Activated T-helper 1 cell treated with anti-CD3 and anti-CD28 coated beads, Interleukin-2, amount 50 U/mL, for 16 hours (primary cell): ENCODE measurements at places on chromosomes 13 and 19.

- DNase-seq = no peak
Observed at GRCh38 chr19:11435833-11436313, 438 bp downstream of the PRKCSH start.

- no peak for DNase-seq
Observed at GRCh38 chr13:100733261-100733660, 58.7 kb upstream of the TMTC4 start.

DNA sequence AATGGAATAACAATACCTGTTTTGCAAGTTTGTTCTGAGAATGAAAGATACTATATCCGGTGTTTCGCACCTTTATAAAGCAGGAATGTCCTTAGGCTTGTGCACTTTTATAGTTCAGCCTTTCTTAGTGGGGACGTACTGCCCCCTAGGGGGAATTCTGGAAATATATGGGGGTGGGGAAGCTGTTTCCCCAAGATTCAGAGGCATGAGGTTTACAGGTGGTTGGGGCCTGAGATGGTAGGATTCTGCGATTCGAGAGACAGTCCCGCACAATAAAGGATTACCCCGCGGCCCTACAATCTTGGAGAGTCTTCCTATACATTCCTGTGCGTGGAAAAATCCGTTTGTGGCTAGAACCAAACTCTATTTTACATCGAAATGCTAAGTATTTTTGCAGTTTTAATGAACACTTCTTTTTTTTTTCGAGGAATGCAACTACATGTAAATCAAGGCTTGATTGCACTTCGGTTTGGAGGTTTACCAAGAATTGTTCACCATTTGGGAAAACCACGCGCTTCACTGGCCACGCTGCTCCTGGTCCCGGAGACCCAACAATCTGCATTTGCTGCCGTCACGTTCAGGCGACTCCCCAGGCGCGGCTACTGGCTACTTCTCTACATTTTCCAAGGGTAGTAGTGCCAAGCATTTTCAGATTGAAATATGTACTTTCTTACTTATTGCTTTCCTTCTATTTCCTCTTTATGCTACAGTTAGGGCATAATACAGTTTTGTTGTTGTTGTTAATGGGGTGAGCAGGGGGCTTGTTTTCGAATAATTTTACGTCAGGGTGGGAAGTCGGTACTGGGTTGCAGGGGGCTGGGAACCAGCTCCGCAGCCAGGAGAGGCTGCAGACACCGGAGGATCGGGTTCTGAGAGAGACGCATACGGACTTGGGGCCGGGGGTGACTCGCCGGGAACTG lies 830 bp downstream of the NEK5 start:
- DNase-seq = peak; percentile 17

DNA sequence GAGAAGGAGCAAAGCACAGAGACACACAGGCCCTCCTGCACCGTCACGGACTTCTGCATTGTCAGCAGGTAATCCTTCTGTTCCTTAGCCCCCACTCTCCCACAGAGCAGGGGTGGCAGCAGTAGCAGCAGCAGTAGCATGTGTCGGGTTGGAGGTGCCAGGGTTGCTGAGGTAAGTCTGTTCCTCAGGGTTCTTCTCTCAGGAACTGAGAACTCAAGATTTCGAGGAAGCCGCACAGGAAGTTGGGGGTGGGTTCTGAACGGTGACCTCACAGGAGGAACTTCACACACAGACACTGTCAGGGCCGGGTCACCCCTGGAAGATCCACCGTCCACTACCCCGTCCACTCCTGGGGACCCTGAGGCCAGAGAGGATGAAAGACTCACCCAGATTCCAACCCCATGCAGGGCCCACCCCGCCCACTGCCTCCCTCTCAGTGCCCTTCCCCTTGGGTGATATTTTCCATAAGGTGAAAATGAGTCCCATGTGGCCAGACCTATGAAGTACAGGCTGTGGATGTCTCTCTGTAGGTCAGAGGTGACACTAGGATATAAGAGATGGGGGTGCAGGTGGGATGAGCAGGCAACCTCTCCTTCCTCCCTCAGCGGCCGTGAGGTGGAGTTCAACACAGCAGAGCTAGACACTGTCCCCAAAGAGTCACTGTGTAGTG lies at the start of gene SIGLEC12:
TSS of gene SIGLEC12 (minus strand) at position 207 of the 670 bp plus-strand sequence. CDS start at position 140, 67 bp downstream.
- no peak for DNase-seq

GRCh38 chr13:66849706-66850105 lies 380.4 kb downstream of the PCDH9 start:
- DNase-seq = no peak

GRCh38 chr13:32426191-32426989 lies 1.5 kb downstream of the N4BP2L1 start:
- DNase-seq = no peak

- DNase-seq = no peak
Observed at GRCh38 chr13:110912651-110913051, 2.2 kb downstream of the ANKRD10 start.

DNA sequence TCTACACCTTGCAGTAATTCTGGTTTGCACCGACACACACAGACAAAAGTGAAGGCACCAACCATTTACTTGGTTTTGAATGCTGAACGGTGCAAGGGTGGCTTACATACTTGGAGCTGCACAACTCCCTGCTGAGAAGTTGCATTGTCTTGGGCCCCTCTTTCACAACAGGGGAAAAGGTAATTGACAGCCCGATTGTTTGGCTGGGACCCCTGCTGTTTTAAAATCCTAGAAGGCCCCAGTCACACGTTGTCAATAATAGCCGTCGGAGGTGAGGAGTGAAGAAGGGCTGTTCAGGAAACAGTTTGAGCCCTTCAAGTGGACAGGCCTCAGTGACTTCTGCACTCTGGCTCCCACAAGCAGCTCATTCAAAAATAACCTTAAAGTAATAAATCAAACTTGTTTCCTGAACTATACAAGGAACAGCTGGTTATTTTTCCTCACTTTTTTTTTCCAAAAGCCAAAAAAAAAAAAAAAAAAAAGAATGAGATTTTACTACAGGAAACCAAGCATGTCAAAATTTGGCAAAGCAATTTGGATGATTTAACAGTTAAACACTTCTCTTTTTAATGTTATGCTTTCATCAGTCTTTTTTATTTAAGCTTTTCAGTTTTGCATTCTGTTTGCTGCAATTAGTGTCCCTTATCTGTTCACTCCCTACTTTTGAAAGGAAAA lies 19.0 kb upstream of the SPRY2 start:
- no peak for DNase-seq

GRCh38 chr13:26562512-26562890 lies 5.0 kb downstream of the WASF3 start:
- no peak for DNase-seq

DNA sequence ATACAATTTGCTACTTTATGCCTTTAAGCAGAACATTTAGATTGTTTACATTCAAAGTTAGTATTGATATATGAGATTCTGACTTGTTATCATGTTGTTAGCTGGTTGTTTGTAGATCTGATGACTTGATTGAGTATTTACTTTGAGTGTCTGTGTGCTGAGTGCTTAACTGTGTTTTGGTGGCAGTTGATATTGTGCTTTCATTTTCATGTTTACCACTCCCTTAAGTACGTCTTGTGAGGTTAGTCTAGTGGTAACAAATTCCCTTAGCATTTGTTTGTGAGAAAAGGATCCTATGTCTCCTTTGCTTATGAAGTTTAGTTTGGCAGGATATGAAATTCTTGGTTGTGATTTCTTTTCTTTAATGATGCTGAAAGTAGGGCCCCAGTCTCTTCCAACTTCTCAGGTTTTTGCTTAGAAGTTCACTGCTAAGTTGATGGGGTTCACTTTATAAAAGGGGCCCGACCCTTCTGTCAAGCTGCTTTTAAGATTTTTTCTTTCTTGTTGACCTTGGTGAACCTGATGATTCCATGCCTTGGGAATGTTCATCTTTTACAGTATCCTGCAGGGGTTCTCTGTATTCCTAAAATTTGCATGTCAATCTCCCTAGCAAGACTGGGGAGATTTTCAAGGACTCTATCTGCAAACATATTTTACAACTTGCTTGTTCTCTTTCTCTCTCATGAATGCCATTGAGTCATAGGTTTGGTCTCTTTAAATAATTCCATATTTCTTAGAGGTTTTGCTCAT lies 1095.4 kb upstream of the PCDH20 start:
- DNase-seq = no peak

DNA sequence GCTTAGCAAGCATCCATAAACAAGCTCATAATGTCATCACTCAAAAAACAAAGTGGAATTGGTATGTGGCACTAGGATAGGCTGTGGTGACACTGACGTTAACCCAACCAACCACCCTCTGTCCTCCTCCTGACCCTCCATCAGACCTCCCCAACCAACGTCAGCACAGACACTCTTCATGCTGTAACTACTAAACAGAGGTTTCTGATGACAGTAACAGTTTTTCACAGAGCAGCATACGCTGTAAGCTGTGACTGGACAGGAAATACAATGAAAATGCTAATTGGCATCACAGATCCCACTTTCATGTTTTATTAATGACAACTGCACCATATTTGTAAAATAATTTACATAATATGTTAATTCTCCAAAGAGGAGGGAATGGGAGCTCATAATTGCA lies 238.0 kb downstream of the IRS2 start:
- no peak for DNase-seq

DNA sequence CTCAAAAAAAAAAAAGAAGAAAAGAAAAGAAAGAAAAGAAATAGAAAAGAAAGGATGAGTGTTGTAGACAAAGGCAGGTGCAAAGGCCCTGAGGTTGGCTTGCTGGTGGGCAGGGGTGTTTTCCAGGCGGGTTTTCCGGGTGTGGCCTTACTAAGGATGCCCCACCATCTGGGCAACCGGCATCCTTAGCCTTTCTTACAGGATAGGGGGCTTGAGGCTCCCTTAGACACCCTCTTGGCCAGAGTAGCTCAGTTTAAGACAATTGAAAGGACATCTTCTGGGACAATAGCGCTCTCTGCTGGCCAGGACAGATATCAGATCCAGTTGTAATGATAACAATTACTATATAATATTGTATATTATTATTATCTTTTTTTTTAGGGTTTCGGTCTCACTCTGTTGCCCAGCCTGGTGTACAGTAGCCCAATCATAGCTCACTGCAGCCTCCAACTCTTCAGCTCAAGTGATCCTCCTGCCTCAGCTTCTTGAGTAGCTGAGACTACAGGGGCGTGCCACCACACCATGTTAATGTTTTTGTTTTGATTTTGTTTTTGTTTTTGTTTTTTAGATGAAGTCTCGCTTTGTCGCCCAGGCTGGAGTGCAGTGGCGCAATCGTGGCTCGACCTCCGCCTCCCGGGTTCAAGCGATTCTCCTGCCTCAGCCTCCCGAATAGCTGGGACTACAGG lies 1.4 kb upstream of the QTRT1 start:
- peak; percentile 46 for DNase-seq

- no peak for DNase-seq
Observed at GRCh38 chr19:1373534-1374249, 10.0 kb upstream of the NDUFS7 start.

DNA sequence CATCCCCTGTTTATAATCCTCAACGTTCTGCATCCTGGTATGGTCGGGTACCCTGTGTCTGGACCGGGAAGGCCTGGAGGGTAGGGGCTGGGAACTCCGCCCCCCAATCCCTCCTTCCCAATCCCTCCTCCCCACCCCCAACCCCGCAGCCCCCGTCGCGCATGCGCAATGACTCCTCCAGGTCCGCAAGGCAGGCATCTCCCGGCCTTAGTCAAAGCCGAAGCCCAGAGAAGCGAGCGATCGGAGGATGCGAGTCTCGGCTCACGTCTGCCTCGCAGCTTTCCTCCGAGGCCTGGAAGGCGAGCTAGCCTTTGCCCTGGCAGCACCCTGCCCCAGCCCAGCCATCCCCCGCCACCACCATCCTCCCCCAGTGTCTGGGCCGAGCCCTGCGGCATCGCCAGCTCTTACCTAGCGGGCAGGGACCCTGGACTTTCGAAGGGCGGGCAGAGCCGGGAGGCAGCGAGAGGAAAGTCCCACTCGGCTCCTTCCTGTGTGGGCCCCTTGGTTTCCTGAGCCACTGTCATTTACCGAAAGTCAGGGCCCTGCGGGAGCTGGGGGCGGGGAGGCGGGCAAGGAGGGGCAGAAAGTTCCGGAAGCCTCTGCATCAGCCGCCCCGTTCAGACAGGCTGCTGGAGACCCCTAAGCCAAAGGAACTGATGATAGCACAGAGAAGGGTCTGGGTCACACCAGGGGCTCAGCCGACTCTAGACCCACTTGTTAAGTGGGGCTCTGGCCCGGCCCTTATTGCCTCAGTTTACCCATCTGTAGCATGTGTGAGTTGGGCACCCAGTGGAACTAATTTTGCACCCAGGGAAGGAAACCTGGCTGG lies at the start of gene JAK3:
TSS of gene JAK3 (minus strand) at position 445 of the 829 bp plus-strand sequence. CDS start 3,565 bp downstream, outside the sequence.
- peak; percentile 63 for DNase-seq

DNA sequence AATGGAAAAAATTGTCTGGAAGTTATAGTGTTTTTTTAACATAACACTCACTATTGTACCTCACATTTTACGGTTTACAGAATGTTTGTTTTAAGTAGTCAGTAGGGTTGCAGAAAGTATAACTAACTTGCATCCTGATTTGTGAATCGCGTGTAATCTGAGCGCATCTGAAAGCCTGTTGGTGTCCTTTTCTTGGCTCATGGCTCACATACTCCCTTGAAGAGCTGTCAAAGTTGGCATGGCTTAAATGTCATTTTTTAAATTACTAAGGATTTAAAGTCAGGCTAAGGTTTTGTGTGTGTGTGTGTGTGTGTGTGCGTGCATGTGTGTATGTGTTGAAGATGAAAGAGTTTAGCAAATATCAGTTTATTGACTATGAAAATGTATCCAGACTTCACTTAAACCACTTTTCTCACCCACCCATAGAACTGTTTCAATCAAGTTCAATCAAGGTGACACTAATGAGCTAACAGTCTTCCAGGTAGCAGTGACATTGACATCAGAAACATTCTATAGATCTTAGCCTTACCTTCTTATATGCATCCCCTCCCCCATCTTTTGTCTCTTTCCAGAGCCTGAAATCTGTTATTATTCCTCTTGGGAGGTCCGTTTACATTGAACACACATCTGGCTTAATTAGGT lies 480.4 kb upstream of the SGCG start:
- DNase-seq = no peak

- DNase-seq = no peak
Observed at GRCh38 chr19:17234911-17235299, 8.9 kb downstream of the OCEL1 start.

DNA sequence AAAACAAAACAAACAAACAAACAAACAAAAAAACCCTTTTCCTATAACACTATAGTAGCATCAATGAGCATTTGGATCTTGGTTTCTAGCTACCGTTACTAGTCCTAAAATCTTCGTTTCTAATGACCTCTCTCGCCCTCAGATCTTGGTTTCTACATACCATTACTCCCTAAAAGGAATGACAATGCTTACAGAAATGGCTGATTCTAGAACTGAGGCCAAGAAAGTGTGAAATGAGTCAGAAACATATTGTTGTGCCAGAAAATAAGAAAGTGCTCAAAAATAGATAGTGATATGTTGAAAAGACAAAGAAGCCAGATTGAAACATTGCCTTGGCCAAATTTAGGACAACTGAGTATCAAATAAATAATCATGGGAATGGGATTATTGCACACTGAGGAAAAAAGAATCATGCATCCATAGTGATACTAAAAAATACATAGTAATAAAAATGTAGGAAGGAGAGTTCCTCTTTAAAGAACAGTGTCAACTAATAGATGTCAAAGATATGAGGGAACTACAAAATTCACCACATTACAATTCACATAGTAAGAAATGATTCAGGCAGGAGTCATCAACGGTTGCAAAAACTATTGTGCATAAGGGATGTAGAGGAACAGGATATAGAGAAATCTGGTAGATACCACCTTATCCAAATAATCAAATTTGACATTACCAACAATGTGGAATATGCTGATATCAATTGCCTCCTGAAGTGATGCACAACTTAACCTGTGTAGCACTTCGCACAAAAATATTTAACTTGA lies 386.6 kb downstream of the DIAPH3 start:
- DNase-seq = no peak
